ENCODE measurements at places on chromosomes 2 and 18. TPM values are rescaled to one million over a fixed set of nuclear protein-coding genes. Genes with fewer than 3 reads are reported as not detected.

- no peak for DNase-seq
These were observed 148.3 kb downstream of the GRB14 start for GRCh38 chr2:164473021-164473420.

DNA sequence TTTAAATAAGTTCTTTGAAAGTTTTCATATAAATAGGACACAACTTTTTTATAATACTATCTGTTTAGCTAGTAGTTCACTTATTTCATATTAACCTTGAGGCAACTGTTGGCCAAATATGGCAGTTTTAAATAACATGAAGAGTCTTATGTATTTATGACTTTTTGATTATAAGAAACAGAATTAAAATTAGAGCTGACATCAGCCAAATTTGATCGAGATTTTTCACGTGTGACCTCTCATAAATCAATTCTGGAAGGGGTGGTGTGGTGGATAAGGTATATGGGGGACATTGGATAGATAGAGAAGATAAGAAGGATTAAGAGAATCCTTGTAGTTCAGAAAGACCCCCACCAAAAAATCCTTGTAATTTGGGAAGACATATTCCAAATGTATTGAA is 776.6 kb downstream of the LRRTM4 start:
- DNase-seq: no peak

DNA sequence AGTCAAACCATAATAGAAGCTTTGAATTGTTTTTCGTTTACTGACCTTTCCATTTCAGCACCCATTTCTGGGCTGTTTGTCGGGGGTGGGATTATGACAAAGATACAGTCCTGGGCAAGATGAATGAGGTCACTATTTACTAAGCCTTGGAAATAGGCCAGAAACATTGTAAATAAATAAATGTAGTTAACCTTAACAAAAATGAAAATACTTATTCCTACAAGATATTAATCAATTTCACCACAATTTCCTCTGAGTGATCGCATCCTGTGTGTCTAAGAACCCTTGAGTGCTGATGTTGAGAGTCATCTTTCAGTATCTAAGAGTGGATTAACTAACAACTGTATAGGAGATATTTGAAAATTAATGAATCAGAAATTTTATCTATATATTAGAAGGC is 14.0 kb downstream of the ITGA4 start:
- DNase-seq: no peak

DNA sequence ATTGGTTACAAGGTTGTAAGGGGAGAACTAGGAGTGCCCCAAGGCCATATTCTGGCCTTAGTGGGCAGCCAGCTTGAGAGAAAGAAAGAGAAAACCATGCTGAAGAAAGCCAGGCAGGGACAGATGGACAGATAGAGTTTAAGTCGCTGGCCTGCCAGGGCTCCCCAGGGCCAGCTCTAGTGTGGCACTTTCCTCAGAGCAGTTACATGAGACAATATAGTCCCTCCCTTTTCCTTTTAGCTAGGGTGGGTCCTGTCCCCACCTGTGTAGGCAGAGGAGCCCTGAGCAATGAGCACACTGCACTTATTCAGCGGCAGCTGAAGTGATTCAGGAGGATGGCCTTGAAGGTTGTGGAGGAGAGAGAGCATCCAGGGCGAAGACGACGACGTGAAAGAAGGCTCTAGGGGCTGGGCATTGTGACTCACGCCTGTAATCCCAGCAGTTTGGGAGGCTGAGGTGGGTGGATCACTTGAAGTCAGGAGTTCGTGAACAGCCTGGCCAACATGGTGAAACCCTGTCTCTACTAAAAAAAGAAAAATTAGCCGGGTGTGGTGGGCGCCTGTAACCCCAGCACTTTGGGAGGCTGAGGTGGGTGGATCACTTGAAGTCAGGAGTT is 152.0 kb upstream of the SLC1A4 start:
- no peak for DNase-seq

GRCh38 chr2:118431997-118432396 is 343.7 kb downstream of the INSIG2 start:
- no peak for DNase-seq

DNA sequence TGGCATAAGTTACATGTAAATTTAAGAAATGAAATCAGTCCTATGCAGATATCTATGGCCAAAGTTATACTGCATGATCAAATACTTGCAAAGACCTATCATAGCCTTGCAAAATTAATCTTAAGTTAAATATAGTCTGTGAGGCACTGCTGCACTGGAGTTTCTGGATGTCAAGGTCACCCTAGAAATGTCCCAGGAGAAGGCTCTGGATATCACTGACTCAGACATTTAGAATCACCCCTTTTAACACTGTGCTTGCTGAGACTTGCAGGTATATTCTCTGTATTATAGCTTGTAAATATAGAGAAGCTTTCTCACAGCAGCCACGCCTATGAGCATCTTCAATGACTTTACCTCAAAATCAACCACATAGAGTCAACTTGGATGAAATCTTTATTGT is 51.5 kb downstream of the ETAA1 start:
- DNase-seq: no peak

DNA sequence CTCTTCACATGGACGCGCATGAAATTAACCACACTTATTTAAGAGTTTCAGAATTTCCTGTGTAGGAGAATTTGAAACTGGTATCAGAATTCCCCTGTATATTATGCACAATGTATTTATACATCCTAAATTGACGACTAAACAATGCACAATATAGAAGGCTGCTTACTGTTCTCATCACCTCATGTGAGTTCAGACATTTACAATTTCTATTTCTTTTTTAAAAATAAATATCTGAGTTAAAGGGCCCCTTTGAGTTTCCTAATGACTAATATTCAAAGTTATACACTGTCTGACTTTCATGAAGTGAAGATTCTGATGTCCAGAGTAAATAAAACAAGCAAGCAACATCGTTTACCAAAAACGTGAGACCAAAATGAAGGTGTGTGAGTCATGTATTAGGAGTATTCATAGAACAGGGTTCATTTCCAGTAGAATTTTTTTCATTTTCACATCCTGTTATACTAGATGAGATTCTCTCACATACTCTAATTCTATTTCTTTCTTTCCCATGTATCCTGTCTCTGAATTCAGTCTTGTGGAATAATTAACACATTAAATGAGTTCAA is 406.2 kb downstream of the NUP35 start:
- DNase-seq: no peak

GRCh38 chr2:97834610-97835009 is 121.2 kb downstream of the ZAP70 start:
- DNase-seq: no peak

The ABCG5 gene
- total RNA-seq: not detected

- DNase-seq: no peak
These were observed 359.1 kb upstream of the CHST9 start for GRCh38 chr18:27544206-27544605.

- DNase-seq: no peak
These were observed 47.0 kb upstream of the TMEM178A start for GRCh38 chr2:39618736-39619135.

DNA sequence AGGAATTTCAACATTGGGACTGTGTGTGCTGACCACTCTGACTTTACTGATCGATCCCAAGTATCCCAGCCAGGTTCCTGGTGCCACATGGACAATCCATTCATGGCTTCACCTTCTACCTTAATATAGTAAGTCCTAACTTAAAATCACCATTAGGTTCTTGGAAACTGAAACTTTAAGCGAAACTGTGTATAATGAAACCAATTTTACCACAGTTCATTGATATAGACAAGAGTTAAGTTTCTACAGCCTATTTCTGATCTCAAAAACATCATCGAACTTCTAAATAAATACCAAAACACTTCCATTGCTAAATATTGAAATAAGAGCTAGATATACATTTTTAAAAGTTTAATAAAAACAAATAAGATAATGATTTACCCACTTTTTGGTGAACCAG is 4.4 kb upstream of the EXOC6B start:
- DNase-seq: no peak

Data from glomerular endothelial cell (primary cell).